ENCODE measurements at places on chromosomes 7 and 10.

DNA sequence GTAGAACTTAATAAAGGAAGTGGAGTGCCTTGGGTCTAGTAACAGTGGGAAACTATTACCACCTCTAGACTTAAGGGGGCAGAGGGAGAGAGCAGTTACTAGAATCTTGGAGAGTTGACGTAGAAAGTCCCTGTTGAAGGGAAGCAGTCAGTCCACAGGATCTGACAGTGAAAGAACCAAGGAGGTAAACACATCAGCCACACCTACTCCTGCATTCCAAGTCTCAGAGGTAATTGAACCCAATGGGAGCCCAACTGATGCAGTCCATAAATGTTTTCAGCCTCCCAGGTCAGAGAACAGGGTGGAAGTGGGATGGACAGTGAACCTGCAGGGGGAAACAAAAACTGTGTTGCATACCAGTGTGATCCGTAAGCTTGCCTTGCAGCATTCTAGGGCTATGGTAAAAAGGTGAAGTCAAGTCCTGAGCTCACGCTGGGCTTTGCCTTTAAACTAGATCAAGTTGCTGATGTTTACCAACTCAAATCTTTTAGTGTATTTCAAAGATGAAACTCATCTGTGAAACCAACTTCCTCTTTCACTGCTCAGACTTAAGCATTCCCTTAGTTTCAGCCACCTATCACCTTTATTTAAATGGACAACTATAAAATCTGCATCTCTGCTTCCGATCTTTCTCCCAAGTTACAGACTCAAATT is 57.2 kb downstream of the SLC16A12 start:
- DNase-seq, result peak; percentile 33

- no peak for DNase-seq
These were observed 38.7 kb upstream of the BICC1 start for GRCh38 chr10:58473976-58474375.

DNA sequence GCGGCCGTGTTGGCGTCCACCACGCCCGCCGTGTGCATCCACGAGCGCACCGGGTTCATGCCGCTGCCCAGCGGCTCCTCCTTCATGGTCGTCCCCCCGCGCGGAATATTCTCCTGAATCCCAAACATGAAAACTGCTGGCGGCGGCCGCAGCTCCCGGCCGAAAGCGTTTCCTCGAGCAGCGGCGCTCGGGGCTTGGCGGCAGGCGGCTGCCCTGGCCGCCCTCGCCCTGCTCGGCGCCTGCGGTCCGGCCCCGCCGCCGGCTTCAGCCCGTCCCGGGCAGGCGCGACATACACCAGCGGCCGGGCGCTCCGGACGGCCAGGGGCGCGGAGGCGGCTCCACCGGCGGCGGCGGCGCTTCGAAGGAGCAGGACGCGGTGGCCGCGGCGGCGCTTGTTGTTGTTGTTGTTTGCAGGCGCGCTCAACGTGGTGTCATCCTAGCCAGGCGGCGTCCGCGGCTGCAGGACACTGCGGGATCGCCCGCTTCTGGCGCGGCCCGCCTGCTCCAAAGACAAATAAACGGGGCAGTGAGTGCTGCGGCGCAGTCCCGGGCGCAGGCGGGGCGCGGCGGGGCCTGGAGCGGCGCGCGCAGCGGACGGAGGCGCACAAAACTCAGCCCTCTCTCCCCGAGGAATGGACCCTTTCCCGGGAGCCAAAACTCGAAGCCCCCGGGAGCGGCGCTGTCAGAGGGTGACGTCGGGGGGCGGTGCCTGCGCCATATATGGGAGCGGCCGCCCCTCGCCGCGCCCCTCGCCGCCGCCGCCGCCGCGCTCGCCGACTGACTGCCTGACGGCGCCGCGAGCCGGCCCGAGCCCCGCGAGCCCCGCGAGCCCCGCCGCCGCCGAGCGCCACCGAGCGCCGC is at the start of gene EBF3:
Gene EBF3, minus strand, starts transcription at position 634 of the 861 bp plus-strand sequence. Its CDS starts 506 bp downstream, at position 128.
- DNase-seq, result no peak

DNA sequence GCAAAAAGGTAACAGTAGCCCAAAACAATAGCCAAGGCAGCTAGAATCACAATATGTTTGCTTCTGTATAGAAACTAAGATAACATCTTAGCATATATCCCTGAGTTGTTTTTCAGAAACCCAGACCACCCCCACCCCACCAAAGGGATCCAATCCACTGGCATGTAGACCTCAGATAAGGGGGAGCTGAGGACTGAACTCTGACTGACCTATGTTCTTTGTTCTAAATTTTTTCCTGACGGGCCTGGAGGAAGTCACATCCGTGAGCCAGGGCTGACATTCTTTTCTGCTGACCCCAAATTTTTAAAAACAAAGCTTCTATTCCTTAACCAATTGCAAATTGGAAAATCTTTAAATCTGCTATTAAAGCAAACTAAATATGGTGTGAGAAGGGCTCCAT is 493.9 kb upstream of the IGFBP3 start:
- DNase-seq, result no peak

- DNase-seq, result no peak
These were observed 5.8 kb downstream of the CDCA7L start for GRCh38 chr7:21939858-21940372.

GRCh38 chr7:101939136-101939695 is 121.8 kb downstream of the CUX1 start:
- DNase-seq, result no peak

DNA sequence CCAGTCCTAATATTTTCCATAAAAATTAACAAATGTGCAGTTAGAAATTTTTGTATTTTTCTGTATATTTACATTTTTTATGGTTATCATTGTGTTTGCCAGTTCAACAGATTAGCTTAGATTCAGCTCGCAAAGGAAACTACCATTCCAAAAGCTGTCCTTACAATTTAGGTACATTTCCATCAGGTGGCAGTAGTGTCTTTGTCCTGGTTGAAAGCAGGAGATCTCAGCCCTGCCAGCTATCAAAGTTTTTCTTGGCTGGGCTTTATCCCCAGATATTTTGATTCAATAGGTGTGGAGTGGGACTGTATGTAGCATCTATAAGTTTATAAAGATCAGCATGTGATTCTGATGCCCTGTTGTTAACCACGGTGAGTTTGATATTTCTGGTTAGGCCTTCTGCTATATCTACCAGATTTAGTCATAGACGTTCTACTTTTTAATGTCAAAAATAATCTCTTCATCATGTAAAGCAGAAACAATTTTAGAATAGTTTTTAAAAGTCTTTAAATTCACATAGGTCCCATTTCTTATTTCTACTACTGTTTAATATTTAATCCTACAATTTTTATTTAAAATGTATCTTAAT is 15.5 kb upstream of the ICA1 start:
- DNase-seq, result no peak

GRCh38 chr10:13587391-13587790 is 626 bp downstream of the PRPF18 start:
- DNase-seq, result no peak

DNA sequence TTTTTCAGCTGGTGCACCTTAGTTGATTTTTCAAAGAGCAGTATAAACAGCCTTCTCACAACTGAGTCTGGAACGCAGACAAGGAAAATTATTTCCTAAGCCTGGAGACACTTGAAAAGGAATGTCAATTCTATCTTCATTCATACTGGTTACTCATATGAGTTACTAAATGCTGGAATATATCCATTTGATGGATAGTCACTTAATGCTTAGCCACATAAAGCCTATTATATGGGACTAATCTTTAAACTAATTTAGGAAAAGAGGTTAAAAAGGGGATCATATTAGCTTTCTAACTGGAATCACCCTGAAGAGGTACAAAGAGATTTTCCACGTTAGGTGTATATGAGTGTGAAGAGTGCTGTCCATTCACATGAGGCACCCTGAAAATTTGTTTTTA is 1.7 kb upstream of the HOXA4 start:
- DNase-seq, result no peak

DNA sequence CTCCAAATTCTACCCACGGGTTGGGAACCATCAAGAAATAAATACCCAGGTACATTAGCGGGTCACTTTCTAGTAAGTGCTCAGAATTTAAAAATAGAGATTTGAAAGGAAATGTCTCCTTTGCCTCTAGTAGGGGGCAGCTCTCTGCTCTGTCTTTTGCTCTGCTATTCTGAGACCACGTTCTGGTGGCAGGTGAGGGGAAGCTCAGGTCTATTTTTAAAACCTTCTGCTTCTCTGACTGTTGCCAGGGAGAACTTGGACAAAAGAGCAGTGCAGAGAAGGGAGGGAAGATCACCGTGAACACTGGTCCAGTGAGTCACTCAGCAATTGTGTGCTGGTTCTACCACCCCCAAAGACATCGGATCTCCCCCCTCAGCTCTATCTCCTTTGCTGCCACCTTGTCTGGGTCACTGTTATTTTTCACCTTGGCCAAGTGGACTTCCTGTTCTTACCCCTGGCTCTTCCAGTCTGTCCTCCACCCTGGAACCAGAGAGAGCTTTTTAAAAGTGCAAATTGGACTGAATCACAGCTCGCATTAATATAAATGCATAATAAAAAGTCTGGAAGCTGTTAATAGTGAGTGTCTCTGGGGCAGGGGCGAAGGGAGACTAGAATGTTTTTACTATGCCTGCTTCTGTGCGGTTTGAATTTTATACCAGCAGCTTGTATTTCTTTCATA is 72.4 kb upstream of the LOXL4 start:
- DNase-seq, result no peak

DNA sequence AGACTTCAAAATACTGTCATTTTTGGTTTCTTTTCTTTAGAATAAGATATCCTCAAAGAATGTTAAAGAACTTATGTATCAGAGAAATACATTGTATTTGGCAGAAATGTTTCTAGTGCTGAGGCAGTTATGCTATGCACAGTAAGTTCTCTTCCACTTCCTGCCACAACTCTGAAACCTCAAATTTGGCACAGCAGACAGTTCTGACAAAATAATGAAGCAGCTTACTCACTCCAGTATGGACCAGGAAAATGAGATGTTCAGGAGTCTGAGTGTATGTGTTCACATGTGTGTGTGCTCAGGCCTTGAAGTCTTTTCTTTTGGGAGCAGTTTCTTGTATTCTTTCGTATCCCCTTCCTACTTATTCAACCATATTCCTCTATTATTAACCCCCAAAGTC is 197.0 kb upstream of the AGK start:
- DNase-seq, result no peak

GRCh38 chr7:107661081-107661864 is 645 bp downstream of the SLC26A4 start:
- DNase-seq, result no peak

GRCh38 chr7:73517241-73517995 is 4.7 kb downstream of the BAZ1B start:
- DNase-seq, result no peak

DNA sequence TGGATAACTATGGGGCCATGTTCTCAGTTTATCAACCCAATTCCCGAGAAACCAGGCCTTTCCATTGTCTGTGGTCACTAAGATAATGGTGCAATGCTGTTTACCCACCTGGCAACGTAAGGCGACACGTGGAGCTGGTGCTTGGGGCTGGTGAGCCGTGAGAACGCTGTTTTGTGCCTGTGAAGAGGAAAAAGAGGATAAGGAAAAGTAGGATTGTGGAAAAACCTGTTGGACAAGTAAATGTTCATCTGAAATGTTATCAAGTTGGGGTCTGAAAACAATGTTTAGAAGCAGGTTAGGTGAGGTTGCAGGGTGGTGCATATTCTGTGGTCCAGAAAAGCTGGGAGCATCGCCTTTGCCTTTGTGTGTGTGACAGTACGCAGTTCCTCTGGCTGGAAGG is 88.5 kb downstream of the PPP1R17 start:
- no peak for DNase-seq

- DNase-seq, result no peak
These were observed 40.5 kb upstream of the ADO start for GRCh38 chr10:62764011-62764410.

DNA sequence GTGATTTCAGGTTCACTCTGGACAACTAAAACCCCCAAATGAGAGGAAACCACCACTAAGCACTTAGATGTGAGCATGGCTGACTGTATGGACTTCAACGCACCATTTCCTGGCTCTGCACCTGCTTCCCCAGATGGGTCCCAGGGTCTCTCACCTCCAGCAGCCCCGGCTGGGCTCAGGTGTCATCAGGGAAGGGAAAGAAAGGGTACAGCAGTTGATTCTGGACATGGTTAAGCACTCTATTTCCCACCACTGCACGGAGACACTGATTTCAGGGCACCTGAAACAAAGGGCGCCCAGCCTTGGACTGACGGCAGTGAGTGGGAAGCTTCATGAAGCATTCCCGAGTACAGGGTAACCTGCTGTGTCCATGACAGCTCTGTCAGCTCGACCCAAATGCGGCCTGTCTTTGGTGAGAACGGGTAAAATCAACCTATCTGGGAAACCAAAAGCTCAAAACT is 19.0 kb downstream of the FAM53B start:
- no peak for DNase-seq

DNA sequence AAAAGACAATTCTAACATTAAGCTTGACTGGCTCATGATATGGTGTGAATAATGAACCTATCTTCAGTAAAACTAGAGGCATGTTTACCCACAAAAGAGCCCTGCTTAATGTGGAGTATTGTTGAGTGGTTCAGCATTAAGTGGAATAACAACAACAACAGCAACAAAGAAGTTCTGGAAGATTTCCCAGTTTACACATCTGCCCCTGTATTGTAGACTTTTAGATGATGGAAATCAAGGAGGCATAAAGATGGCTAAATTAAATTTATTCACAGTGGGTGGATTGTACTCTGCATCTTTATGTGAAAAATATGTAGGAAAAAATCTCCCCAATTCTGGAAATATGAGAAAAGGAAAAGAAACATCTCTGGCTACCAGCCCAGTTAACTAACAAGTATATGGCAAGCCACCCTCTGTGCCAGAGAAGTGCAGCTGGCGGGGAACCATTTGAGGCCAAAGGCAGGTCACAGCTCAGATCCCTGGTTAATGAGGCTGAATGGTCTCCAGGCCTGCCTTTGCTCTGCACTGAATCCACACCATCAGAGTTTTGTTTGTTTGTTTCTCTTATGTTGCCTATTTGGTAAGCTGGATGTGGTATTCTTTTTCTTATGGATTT is 186.0 kb downstream of the SEMA3D start:
- no peak for DNase-seq

GRCh38 chr10:62766386-62766785 is 38.1 kb upstream of the ADO start:
- DNase-seq, result no peak

GRCh38 chr10:88707429-88708155 is 1.5 kb downstream of the LIPK start:
- DNase-seq, result no peak

- DNase-seq, result no peak
These were observed 46.3 kb downstream of the VIPR2 start for GRCh38 chr7:159098424-159098786.

Measured in iPS DF 19.7 (cell line).